ENCODE measurements at places on chromosomes 2 and 18. TPM values are rescaled to one million over a fixed set of nuclear protein-coding genes. Genes with fewer than 3 reads are reported as not detected.

- DNase-seq = no peak
Observed at GRCh38 chr2:212814941-212815340, 276.3 kb upstream of the ERBB4 start.

DNA sequence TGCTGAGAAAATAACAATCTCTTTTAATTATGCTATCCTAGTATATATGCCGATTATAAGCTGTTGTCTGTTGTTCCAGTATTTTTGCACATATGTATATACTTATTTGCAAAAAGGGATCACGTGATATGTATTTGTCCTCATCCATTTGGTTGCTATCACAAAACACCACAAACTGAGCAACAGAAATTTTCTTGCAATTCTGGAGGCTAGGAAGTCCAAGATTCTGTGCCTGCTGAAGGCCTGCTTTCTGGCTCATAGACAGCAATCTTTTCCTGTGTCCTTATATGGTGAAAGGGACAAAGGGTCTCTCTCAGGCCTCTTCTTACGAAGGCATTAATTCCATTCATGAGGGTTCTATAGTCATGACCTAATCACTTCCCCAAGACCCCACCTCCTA is 186.5 kb downstream of the LPIN1 start:
- no peak for DNase-seq

- DNase-seq = no peak
Observed at GRCh38 chr2:138177693-138178092, 213.4 kb downstream of the HNMT start.

GRCh38 chr18:65749841-65750240 is 971 bp upstream of the CDH7 start:
- DNase-seq = no peak

RBFA gene
- polyA plus RNA-seq = 50.8 TPM

CLEC4F gene
- polyA plus RNA-seq = not detected

All from left renal cortex interstitium (tissue), 4 donors.